ENCODE measurements at places on chromosomes 7 and 10.

- DNase-seq: no peak
These were observed 68.1 kb downstream of the TNS3 start for GRCh38 chr7:47513741-47514241.

- no peak for DNase-seq
These were observed 73.1 kb upstream of the EBF3 start for GRCh38 chr10:130037169-130037661.

DNA sequence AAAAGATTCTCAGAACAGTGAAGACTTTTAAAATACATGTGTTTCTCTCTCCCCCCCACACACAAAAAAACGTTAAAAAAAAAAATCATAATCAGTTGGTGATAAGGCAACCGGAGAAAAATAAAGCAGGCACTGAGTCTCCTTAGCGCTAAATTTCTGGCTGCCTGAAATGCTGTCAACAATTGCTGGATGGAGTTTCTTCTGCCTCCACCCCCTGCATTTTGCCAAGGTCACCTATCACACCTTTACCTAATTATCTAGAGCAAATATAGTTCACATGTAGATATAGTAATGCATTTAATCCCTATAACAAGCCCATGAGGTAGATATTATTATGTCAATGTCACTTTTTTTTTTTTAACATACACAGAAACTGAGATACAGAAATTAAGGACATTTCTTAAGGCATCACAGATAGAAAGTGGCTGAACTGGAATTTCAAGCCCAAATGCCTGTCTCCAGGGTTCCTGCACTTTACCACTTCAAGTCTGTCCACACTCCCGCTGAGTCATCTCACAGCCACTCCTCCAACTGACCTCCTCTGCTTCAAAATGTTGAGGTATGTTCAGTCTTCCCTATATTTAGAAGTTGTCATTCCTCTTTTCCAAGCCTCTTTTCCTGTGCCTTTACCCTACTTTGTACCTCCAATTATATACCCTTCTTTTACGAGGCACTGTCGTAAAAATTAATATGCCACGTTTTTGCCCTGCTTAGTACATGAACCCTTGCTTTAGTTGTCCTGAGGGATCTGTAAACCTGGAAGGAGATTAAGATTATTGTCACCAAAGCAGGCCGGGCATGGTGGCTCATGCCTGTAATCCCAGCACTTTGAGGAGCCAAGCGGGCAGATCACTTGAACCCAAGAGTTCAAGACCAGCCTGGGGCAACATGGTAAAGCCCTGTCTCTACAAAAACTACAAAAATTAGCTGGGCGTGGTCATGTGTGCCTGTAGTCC is 72.8 kb upstream of the MPP7 start:
- no peak for DNase-seq

DNA sequence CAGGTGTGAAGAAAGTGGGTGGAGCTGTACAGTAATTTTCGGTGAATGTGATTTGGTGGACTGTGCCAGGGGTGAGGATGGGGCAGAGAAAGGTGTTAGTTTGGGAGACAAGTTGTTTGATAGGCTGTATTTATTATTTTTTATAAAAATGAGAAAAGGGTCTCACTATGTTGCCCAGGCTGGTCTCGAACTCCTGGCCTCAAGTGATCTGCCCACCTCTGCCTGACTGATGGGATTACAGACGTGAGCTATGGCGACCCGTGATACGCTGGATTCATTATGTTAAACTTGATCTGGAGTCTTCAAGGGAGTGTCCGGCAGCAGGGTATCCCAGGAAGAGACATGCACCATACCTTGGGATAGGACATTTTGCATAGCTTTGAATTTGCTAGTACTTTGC is 1.3 kb downstream of the KAT6B start:
- DNase-seq: no peak

- no peak for DNase-seq
These were observed 46.0 kb downstream of the ABCC2 start for GRCh38 chr10:99828464-99828863.

GRCh38 chr10:10796774-10797415 is 220.8 kb upstream of the CELF2 start:
- DNase-seq: no peak

DNA sequence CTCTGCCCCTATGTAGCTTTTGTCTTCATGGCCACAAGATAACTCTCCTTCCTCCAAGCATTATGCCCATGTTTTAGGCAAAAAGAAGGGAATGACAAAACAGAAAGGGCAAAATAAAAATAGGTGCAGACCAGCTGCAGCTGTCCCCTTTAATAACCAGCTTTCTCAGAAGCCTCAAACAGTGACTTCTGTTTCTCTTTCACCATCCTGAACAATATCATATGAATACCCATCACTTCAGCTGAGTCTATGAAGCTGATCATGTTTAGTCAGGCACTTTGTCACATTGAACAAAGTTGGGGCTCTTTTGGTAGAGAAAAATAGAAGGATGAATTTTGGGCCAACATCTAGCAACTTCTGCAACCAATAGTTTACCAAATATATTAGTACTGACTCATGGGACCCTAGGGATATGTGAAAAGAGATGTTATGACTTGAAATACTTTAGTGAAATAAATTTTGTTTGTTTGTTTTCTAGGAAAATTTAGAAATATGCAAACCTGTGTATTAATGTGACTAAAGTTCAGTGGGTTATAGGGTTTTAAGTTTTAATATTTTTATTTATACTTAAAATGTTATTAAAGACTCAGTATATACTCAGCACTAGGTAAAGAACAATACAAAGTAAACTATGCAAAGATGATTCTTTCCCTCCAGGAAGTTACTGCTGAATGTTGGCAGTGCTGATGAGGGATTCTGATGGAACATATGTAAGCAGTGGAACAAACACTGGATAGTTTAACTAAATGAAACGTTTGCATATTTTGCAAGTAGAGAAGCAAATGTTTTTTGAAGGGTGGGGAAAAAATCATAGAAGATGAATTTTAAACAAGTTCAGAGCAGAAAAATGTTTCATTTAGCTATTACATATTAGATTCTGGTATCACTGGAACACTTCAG is 133.7 kb downstream of the FOXP2 start:
- no peak for DNase-seq

DNA sequence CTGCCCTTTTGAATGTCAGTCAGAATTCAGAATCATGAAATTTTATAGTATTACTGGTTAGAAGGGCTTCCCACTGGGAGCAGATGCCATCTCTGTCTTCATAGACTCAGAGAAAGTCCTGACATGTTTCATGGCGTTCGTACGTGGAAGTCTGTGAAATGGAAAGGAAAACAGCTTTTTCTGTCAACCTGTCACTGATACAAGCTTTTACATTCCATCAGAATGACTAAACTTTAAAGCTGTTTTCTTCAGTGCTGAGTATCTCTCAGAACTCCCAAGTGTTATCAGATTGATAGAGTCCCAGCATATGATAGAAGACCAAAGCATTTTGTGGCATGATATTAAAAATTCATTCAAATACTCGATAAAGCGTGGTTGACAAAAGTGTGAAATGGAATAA is 726.7 kb upstream of the GALNT17 start:
- DNase-seq: no peak

DNA sequence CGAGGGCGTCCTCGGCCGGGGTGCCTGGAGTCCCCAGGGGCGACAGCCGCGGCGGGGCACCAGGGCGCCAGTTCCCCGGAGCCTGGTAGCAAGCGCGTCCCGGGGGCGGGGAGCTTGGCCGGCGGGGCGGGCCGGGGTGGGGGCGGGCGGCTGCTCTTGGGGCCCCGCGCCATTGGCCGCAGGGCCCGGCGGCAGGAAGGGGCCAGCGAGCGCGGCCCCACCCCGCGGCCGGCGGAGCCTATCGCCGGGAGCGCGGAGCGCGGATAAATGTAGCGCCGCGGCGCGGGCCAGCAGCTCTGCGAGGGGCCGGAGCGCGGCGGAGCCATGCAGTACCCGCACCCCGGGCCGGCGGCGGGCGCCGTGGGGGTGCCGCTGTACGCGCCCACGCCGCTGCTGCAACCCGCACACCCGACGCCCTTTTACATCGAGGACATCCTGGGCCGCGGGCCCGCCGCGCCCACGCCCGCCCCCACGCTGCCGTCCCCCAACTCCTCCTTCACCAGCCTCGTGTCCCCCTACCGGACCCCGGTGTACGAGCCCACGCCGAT is at the start of gene HHEX:
Gene HHEX (plus strand): TSS at position 293 of the 548 bp plus-strand sequence. CDS start 32 bp downstream, at position 325.
- DNase-seq: peak; percentile 43

DNA sequence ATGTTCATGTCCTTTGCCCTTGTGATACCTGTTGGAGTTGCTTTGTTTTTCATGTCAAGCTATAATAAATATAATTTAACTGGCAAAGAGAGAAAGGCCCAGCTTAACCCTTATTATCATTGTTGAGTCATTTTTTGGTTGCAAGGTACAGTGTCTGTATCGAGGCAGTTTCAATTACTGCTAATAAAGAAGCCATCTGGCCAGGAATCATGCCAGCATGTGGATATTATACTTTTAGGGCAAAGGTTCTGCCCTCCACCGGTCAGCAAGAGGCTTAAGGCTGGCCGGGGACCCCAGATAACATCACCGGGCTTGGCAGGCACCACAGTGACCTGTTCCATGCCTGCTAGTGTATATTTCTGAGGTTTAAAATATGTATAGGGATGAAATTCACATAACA is 9.0 kb upstream of the CYP3A4 start:
- DNase-seq: no peak

- DNase-seq: no peak
These were observed 168.3 kb downstream of the VTI1A start for GRCh38 chr10:112615269-112615668.

GRCh38 chr7:36232971-36233550 is 80.0 kb downstream of the EEPD1 start:
- no peak for DNase-seq

All from stimulated activated naive CD8-positive, alpha-beta T cell treated with anti-CD3 and anti-CD28 coated beads, Interleukin-15, amount 100 ng/mL, for 72 hours (primary cell).